Right lobe of liver (tissue), 6 donors: ENCODE measurements at places on chromosomes 11 and 22. TPM values are rescaled to one million over a fixed set of nuclear protein-coding genes. Genes with fewer than 3 reads are reported as not detected.

Gene JOSD1
- 32.2 TPM for total RNA-seq

Gene OR51I1
- total RNA-seq = not detected

DNA sequence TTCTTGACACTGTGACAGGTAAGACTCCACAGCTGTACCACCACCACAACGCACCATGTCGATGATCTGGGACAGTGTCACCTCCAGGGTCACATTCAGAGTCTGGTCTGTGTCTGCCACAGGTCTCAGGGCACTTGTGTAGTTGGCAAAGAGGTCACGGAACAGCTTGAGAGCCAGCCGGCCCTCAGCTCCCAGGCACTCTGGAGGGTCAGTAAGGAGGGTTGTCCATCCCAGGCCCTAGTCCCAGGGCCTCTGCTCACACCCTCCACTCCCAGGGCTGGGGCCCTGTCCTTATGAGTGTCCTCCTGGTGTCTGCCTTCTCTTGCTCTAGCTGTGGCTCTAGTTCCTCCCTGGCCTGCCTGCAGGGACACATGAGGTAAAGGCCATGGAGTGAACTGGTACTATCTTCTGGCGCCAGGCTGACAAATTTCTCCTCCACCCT lies 1.4 kb downstream of the CHRNA10 start:
- DNase-seq = no peak

Gene RAG2
- total RNA-seq = not detected

Gene CSNK2A3
- total RNA-seq = not detected

Gene APOBEC3F
- total RNA-seq = 5.0 TPM

- no peak for DNase-seq
Observed at GRCh38 chr11:111631024-111631665, 28.9 kb downstream of the SIK2 start.

Gene UBE4A
- total RNA-seq = 36.0 TPM

Gene LRRC32
- total RNA-seq = 15.5 TPM

Gene MOGAT2
- 89.9 TPM for total RNA-seq

DNA sequence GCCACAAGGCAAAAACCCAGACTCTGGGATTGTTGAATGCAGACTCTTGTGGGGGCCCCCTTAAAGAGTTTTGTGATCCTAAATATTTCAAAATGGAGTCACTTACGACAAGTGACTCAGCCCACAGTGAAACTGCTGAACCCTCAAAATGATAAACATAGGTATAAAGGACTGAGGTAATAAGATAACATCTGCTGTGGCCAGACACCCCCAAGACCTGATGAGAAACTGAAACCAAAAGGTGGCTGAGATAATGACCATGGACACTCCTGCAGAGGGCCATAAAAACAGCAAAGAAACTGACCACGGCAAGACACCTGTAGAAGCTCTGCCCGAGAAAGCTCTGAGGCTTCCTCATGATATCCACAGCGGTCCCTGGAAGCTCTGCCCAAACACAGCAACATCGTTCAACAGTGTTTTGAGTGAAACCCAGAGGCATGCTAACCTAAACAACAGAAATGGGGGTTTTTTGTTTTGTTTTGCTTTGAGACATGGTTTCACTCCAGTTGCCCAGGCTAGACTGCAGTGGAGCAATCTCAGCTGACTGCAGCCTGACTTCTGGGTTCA lies 1.6 kb upstream of the PLAAT4 start:
- no peak for DNase-seq

Gene CASP1
- total RNA-seq = 5.9 TPM

GRCh38 chr11:71244116-71244810 lies 8.1 kb downstream of the SHANK2 start:
- no peak for DNase-seq

Gene RBX1
- total RNA-seq = 17.3 TPM

DNA sequence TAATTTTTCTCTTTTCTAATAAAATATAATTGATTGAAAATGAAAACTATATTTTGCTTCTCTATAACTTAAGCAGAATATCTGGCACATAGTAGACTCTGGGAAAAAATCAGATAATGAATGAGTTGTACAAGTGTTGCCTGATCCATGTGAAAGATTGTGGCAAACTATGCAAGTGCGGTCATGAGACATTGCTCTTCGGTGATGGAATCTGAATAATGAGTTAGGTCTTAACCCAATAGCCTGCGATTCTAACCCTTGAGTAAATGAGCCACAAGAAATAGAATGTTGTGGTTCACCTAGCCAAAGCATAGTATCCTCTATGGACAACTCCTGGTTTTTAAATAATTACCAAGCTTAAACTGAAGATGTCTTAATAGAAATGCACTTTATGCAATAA lies 333.7 kb upstream of the LUZP2 start:
- DNase-seq = no peak

GRCh38 chr11:44775366-44775984 lies 48.7 kb downstream of the TSPAN18 start:
- peak; percentile 59 for DNase-seq

Gene ZP1
- not detected for total RNA-seq

Gene DLG2
- total RNA-seq = 6.4 TPM

GRCh38 chr11:43459246-43459645 lies 100.5 kb downstream of the TTC17 start:
- no peak for DNase-seq

DNA sequence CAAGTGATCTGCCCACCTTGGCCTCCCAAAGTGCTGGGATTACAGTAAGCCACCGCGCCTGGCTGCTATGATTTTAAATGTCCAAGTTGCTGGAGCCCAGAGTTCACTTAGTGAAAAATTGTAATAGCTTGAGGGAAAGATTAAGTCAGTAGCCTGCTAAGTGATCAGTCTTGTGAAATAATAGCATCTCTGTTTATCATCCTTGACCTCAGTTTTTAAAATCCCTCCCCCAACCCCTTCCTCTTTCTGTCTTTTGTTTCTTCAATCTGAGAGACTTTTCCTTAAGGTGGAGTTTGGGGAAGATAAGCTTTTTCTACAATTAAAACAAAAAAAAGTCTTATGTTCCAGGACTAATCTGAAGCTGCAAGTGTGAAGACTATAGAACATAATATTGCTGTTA lies 6.4 kb downstream of the HIPK3 start:
- DNase-seq = no peak

DNA sequence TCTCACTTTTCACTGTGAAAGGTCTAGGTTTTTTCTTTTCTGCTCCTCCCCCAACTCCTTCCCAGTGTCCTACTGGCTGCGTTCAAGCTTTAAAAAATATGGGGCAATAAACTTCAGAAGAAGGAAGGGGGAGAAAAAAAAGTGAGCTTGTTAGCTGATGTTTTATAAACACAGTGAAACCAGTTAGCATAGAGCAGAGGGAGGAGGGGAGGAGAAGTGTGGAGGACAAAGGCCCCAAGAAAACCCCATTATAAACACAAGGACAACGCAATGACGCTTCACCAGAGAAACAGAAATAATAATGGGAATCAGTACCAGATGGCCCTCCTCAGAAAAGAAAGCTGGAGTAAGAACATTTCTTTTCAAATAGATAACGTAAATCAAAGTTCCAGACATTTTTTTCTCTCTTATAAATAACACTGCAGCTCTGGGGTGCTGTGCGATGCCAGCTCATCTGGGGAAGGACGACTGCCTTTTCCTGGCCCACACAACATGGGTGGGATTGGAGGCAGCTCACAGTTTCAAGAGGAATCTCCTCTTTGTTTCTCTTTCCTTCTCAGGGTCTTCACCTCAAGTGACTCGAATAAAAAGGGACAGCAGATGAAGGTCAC lies 235.4 kb upstream of the NARS2 start:
- DNase-seq = no peak

Gene KRTAP5-10
- not detected for total RNA-seq

Gene C1QTNF6
- total RNA-seq = 12.6 TPM

DNA sequence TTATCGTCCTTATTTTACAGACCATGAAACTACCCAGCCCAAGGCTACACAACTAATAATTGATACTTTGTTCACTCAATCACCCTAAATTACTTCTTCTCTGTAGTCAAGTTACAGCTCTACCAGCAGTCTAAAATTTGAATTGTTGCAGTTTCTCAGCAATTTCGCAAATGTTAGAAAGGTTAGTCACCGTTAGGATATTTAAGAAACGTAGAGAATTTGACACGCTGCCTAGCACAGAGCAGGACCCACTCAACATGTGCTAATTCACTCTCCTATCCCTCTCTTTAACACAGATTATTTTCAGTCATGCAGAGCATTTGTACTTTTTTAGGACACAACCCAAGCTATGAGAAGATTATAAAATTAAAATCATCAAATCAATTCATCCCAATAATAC lies 771.1 kb upstream of the LUZP2 start:
- no peak for DNase-seq

DNA sequence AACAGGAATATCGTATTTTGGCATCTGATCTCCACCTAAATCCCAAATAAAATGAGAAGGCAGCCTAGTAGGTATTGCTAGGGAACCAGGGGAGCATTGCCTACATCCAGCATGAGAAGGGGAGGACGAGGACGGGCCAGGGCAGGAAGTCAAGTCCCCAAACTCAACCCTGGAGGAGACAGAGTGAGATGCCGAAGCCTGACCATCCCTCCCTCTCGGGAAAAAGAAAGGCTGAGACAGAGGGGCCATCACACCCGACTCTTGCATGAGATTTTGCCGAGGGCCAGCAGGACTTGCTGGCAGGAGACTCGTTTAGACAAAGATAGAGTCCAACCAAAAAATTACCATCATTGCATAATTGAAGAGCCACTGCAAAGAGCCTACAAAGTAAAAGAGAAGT lies 50.2 kb upstream of the SPATA19 start:
- DNase-seq = no peak

Gene RIC3
- total RNA-seq = 2.5 TPM

DNA sequence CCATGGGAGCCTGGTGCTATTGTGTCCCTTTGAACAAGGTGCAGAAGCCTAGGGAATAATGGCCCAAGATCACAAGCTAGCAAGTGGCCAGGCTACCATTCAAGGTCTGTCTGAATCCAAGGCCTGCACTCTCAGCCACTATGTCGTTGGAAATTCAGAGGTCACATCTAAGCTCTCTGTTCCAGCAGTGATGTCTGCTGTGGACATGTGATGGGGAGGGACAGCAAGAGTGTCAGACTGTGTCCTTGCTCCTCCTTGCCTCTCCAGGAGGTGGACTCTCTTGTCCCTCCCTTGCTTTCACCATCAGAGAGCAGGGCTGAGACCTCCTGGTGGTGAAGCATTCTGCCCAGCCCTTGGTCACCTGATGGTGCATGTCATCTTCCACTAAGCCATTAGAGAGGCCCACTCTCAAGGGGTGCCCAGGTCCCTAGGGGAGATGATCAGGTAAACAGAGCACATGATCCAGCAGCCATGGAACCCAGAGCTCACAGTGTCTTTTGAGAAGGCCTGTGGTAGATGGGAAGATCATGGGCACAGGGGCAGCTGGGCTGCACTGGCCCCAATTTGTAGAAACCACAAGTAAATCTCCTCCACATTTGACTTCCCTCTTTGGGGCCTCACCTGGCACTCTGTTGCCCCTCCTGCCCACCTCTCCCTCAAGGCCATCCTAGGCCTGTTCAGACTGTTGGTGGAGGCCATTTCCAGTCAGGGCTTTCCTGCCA lies 37.1 kb upstream of the SUSD2 start:
- no peak for DNase-seq

Gene RTN4RL2
- total RNA-seq = 18.6 TPM

- peak; percentile 20 for DNase-seq
Observed at GRCh38 chr11:61963282-61964057, 4.0 kb downstream of the FTH1 start.

DNA sequence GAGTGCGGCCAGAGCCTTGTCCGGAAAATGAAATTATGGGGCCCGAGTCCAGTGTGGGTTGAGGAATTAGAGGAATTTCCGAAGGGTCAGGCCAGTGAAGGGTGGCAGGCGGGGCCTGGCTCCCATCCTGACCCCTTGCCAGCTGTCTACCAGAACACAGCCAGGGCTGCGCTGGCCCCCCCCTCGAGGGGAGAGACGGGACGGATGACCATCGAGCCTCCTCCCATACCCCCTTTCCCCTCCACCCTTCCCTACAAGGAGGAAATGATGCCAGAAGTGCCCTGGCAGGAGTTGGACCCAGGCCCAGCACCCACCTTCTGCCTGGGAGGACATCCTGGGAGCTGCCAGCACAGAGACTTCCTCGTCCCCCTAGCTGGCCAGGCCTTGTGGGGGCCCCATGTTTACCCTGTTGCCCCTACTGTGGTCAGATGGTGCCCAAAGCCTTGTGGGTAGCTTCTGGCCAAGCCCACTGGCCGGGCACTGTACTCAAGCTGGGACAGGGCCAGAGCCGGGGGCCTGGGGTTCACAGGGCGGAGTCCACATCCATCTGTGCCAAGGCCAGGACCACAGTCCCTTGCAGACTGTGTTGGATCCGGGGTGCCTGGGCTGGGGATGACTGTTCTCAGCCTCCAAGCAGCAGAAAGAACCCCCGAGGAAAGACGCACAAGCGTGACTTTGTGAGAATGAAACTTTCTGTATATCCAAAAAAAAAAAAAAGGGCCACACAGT lies 20.8 kb downstream of the ARVCF start:
- DNase-seq = no peak
